ENCODE measurements at places on chromosomes 5 and 9.

- H3K4me3 ChIP-seq: no peak overlapping the region
- H3K36me3 ChIP-seq: no peaks in the 10 kb centered on the region
- no peak for DNase-seq
- H3K27ac ChIP-seq: no peak overlapping the region
- H3K4me1 ChIP-seq: no peaks in the 10 kb centered on the region
Measured at GRCh38 chr5:73764996-73765395, 139.0 kb downstream of the ARHGEF28 start.

DNA sequence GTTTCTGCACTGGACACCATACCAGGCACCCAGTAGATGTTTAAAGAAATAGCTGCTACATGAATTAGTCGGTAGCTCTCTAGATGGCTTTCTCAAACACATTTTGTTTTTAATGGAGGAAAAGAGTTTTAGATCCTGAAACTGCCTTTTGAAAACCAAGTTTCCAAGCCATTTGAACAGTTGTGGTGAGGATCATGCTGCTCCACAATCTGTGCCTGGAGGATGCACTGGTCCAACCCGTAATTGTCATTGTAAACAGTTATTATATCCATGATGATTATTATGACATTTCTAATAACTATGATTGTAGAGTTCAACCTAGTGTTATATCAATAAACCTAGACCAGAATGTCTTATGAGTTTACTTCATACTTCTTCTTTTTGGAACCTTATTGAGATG, 35.9 kb upstream of the ZFAND5 start:
- DNase-seq: no peak
- no peak overlapping the region for H3K27ac ChIP-seq
- no peak overlapping the region for H3K4me3 ChIP-seq

DNA sequence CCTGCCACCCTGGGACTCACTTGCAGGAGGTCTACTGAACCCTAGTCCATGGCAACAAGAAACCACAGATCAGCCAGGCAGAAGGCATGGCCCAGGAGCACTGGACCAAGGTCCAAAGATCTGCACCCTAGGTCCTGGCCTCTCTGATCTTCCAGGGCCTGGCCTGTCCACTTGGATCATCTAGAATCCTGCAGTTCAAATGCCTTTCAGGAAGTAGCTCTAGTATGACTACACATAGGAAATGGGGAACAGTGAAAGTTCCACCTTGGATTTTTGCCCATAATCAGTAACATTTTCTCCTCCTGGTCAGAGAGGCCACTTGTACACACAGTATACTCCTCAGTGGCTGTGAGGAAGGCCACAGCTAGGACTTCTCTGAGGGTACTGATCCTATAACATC, 11.5 kb downstream of the ANXA6 start:
- peaks cover 56% of the 10 kb centered on the region for H3K36me3 ChIP-seq
- peak overlapping the region; percentile 95 for H3K27ac ChIP-seq
- no peak for DNase-seq
- H3K4me3 ChIP-seq: peak overlapping the region; percentile 83
- H3K27me3 ChIP-seq: no peaks in the 10 kb centered on the region
- H3K4me1 ChIP-seq: peaks cover 89% of the 10 kb centered on the region

GRCh38 chr9:70263421-70263820, 4.6 kb downstream of the SMC5 start:
- no peaks in the 10 kb centered on the region for H3K27me3 ChIP-seq
- H3K4me1 ChIP-seq: peaks cover 52% of the 10 kb centered on the region
- H3K27ac ChIP-seq: no peak overlapping the region
- DNase-seq: no peak
- peaks cover 21% of the 10 kb centered on the region for H3K36me3 ChIP-seq
- H3K4me3 ChIP-seq: no peak overlapping the region

- no peak overlapping the region for H3K4me3 ChIP-seq
- no peaks in the 10 kb centered on the region for H3K36me3 ChIP-seq
- DNase-seq: no peak
- no peak overlapping the region for H3K27ac ChIP-seq
- H3K27me3 ChIP-seq: no peaks in the 10 kb centered on the region
- no peaks in the 10 kb centered on the region for H3K4me1 ChIP-seq
Measured at GRCh38 chr5:146041180-146041789, 64.1 kb downstream of the PLAC8L1 start.

All from effector memory CD8-positive, alpha-beta T cell (primary cell).